ENCODE measurements at places on chromosomes 2 and 18.

- no peak for DNase-seq
These were observed 19.5 kb downstream of the SLC20A1 start for GRCh38 chr2:112665113-112665780.

GRCh38 chr18:30491815-30492551 lies 550.6 kb downstream of the DSC3 start:
- no peak for DNase-seq

- no peak for DNase-seq
These were observed 77.9 kb downstream of the DTNA start for GRCh38 chr18:34787931-34788532.

DNA sequence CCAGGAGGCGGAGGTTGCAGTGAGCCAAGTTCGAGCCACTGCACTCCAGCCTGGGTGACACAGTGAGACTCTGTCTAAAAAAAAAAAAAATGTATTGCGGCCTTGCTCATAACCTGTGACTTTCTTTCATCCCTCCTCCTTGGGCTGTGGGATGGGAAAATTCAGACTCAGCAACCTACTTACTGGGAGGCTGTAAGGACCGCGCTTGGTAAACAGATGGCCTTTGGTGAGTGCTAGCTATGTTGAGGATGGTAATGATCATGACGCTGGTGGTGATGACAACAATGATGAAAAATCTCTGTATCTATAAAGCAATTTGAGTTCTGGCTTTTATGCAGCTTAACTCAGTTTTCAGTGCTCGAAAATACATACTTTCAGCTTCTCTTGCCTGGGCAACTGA lies 64.7 kb upstream of the CCDC195 start:
- DNase-seq, result no peak

- no peak for DNase-seq
These were observed 30.0 kb upstream of the IGFBP2 start for GRCh38 chr2:216603010-216603883.

Measured in stimulated activated CD8-positive, alpha-beta memory T cell treated with anti-CD3 and anti-CD28 coated beads, Interleukin-4, amount 100 ng/mL, for 4 hours (primary cell).